ENCODE measurements at places on chromosomes 12 and 14. TPM values are rescaled to one million over a fixed set of nuclear protein-coding genes. Genes with fewer than 3 reads are reported as not detected.

PSMC1 gene
- total RNA-seq, result 90.8 TPM

ASPG gene
- total RNA-seq, result 1.3 TPM

FZD10 gene
- 1.1 TPM for total RNA-seq

PGAM5 gene
- 24.2 TPM for total RNA-seq

BMAL2 gene
- total RNA-seq, result 32.7 TPM

BICDL1 gene
- 0.57 TPM for total RNA-seq

TCL1A gene
- total RNA-seq, result 0.24 TPM

PLD4 gene
- 0.24 TPM for total RNA-seq

CMA1 gene
- 2.4 TPM for total RNA-seq

ALDH1L2 gene
- 25.1 TPM for total RNA-seq

CPNE8 gene
- 18.5 TPM for total RNA-seq

TAS2R19 gene
- 5.9 TPM for total RNA-seq

AKAP5 gene
- 2.4 TPM for total RNA-seq

SLC17A8 gene
- total RNA-seq, result not detected

AMDHD1 gene
- total RNA-seq, result 0.46 TPM

Measured in posterior vena cava (tissue), 2 donors.